ENCODE measurements at places on chromosomes 16 and 17.
A peak's percentile ranks its signal among the peaks of the same experiment; 100 is the strongest.

DNA sequence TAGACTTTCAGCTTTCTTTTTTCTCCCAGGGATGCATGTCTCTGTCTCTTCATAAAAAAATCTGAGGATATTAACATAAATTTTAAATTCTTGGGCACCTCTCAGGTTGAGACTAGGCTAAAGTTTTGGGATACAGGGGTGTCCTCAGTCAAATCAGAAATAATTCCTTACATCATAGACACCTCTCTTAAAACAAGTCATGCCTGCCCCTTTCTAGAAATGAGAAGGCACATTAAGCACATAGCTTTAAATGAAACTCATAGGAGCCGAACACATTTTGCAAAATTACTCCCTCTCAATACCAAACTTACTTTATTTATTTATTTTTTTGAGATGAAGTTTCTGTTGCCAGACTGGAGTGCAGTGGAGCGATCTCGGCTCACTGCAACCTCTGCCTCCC, 67.3 kb upstream of the BCAR1 start:
- no peak for DNase-seq

DNA sequence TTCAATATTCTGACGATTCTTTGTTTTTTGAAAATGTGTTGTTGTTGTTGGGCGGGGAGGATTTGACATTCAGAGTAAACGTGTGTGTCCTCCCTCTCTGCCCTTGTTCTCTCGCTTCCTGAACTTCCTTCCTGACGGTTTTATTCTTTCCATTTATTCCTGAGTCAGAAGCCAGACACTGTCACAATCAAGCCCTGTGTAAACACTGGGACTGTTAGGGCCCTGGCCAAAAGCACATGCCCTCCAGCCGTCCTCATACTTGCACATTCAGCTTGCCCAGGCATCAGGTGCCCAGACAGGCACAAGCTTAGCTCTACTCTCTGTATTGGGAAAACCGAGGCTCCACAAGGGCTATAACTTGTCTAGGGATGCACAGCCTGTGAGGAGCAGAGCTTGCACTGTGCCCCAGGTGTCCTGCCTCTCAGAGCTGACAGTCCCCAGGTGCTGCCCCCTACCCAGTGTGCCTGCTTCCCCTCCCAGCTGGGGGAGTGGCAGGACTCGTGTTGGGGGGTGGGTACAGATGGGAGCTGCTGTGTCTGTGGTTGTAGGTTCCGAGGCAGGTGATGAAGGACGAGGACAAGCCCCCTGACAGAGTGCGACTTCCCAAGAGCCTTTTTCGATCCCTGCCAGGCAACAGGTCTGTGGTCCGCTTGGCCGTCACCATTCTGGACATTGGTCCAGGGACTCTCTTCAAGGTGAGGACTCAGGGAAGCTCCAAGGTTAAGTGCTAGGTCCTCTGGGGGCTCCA, 9.7 kb downstream of the ADGRG3 start:
- no peak for DNase-seq

DNA sequence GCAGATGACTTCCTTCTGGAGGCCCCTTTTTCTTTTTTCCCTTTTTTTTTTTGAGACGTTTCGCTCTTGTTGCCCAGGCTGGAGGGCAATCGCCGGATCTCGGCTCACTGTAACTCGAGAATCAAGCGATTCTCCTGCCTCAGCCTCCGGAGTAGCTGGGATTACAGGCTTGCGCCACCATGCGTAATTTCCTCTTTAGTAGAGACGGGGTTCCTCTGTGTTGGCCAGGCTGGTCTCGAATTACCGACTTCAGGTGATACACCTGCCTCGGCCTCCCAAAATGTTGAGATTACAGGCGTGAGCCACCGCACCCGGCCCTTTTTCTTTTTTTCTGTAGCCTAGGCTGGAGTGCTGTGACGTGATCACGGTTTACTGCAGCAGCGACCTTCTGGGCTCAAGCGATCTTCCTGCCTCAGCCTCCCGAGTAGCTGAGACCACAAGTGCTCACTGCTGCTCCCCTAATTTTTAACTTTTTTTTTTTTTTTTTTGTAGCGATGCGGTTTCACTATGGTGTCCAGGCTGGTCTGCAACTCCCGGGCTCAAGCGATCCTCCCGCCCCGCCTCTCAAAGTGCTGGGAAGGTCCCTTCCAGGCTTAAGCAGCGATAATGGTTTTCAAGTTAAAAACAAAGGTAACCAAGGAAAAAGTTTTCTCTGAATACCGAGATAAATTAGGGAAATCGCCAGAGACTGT, 956 bp upstream of the IST1 start:
- DNase-seq: peak; percentile 79

DNA sequence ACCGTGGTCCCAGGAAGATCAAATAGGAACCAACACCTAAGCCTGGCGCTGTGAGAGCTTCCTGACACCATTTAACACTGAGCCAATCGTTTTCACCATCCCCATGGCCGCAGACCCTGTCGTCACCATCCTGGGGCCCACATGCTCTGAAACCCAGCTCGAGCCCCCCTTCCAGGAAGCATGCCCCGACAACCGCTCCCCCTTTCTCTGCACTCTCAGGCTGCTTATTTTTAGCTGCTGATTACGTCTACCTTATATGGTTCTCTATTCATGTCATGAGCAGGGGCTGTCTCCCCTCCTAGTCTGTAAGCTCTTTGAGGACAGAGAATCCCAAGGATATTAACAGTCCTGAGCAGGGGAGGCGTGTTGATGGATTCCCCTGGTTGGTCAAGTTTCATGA, 10.5 kb downstream of the SRL start:
- no peak for DNase-seq

DNA sequence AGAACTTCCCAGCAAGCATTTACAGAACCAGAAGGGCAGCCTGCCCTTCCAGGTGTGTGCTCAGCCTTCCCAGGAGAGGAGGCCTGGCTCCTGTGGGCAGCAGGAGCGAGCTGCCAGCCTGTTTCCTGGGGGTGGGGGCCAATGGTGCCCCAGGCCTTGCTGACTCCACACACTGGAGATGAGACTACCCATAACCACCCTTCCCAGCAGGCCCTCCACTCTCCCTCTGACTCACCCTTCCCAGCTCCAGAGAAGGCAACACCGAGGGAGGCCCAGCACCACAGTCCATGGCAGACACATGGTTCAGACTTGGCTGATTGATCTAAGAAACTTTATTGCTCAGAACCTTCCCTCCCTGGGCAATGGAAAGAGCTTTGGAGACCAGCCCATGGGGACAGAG, 1.8 kb upstream of the PRSS53 start:
- no peak for DNase-seq
